ENCODE measurements at places on chromosomes 6 and 20.

DNA sequence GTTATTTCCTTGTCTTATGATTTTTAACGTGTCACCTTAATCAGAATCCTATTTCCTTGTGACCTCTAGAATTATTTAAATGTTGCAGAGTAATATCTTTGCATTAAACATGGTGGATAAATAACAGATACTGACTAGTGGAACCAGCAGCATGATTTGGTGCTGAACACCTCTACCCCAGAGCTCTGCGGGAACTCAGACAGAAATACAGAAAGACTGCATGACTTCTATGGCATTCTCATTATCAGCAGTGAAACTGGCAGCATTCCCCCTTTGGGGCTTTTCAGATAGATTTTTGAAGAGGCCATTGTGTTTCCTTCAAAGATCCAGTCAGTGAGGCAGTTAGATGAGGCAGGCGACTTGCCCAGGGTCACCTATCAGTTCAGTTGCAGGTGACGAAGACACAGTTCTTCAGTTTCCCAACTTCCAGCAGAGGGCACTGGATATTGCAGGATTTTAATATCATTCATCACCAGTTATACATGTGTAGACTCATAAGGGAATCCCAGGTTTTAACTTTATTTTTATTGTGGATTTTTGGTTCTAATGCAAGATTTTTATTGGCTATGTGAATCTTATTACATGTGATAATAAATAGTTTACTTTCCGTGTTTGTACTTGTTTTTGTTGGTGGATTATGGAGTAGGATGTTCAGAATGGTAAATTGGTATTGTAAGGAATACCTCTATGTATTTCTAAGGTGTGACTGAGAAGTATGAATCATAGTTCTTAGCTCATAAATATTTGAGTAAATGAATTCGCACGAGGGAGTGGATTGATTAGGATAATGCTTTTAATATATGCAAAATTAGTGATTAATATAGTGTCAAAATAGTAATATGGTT, 81.3 kb downstream of the AFDN start:
- DNase-seq = no peak

DNA sequence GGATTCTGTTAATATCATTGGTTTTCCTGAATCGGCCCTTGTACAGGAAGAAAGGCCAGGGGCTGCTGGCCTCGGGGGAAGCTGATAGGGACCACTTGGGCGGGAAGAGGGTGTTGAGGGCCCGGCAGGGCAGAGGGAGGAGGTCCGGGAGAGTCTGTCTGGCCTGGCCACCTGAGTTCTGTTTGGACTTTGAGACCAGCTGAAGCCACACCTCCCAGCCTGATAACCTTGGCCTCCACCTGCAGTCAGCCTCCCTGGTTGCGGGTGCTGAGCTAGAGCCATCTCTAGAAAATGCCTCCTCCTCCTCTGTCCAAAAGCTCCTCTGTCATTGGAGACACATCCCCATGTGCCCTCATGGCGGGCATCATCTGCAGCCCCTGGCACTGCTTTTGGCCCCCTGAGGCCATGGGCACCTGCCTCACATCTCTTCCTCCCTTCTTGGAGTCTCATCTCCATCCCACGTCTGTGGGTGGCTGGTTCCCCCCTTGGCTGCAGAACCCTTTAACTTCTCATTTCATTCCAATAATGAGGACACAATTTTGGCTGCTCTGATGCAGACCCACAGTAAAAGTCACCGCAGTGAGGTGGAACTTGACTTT, 16.6 kb downstream of the APCDD1L start:
- no peak for DNase-seq

- peak; percentile 54 for DNase-seq
Observed at GRCh38 chr6:63636518-63637021, 968 bp downstream of the PHF3 start.

DNA sequence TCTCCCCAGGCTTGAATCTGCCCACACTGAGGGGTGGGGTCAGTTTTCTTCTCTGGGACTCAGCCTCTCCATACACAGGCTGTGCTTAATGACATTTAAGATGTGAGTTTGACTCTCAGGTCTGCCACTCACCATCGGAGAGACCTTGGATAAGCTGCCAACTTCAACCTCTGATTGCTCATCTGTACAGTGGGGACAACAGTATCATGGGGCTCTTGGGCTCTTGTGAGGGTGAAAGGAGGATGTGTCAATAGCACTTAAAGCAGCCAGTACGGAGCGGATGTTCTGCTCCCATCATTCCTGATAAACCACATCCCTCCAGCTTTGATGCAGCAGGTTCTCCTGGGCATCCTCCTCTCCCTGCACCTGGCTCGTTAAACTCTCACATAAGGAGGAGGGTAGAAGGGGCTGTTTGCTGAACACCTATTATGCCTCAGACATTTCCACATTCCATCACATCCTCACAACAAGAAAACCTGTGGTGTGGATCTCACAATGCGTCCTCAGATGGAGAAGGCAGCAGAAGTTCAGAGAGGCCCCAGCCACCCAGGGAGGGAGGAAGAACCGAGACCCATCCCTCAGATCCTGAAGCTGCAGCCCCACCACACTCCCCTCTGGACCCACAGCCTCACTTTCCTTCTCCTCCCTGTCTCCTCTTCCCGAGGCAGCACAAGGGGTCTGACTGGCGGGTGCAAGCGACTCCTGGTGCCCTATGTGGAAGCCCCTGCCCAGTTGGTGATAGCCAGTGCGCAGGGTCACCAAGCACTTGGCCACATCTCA, 1.9 kb upstream of the PDYN start:
- no peak for DNase-seq

DNA sequence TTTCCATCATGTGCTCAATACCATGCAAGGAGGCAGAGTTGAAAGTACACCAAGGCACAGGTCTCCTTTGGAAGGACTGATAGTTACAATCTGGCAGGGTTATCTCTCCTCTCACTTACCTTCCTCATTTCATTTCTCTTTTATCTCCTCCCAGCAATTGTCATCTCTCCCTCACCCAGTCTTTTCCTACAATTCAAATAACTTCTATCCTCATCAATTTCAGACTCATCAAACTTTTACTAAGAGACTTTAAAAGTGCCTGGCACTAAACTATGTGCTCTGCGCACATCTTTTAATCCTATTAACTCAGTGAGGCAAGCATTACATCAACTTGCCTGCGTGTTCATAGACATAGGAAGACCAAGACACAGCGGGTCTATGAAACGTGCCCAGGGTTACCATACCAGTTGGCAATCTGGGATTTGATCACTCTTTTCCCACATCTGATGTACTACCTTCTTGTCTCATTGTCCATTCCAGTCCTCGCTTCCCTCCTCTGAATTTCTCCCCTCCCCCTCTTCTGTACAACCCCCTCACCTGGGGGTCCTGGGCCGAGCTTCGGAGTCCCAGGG, 1.2 kb downstream of the VARS1 start:
- DNase-seq = no peak

GRCh38 chr6:91634791-91635190, 1047.9 kb upstream of the MAP3K7 start:
- DNase-seq = no peak

- no peak for DNase-seq
Observed at GRCh38 chr6:107632381-107633136, 142.6 kb downstream of the SOBP start.

DNA sequence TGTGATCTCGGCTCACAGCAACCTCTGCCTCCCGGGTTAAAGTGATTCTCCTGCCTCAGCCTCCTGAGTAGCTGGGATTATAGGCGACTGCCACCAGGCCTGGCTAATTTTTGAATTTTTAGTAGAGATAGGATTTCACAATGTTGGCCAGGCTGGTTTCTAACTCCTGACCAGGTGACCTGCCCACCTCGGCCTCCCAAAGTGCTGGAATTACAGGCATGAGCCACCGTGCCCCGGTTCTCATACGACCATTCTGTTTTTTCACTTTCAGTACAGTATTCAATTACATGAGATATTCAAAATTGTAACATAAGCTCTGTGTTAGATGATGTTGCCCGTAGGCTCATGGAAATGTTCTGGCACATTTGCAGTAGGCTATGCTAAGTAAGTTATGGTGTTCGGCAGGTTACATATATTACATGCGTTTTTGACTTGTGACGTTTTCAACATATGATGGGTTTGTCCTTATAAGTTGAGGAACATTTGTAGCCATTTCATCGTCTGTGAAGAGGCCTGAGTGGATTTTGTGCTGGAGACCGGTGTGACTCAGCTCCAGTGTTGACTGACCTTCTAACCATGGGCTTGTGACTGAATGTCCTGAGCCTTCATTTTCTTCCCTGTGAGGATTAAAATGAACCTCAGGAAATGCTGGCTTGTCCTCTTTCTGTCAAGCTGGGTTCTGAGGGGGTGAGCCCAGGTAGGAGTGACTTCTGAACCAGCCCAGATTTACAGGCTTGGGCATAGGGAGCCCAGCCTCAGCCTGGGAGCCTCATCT, 12.2 kb downstream of the PPARD start:
- no peak for DNase-seq

DNA sequence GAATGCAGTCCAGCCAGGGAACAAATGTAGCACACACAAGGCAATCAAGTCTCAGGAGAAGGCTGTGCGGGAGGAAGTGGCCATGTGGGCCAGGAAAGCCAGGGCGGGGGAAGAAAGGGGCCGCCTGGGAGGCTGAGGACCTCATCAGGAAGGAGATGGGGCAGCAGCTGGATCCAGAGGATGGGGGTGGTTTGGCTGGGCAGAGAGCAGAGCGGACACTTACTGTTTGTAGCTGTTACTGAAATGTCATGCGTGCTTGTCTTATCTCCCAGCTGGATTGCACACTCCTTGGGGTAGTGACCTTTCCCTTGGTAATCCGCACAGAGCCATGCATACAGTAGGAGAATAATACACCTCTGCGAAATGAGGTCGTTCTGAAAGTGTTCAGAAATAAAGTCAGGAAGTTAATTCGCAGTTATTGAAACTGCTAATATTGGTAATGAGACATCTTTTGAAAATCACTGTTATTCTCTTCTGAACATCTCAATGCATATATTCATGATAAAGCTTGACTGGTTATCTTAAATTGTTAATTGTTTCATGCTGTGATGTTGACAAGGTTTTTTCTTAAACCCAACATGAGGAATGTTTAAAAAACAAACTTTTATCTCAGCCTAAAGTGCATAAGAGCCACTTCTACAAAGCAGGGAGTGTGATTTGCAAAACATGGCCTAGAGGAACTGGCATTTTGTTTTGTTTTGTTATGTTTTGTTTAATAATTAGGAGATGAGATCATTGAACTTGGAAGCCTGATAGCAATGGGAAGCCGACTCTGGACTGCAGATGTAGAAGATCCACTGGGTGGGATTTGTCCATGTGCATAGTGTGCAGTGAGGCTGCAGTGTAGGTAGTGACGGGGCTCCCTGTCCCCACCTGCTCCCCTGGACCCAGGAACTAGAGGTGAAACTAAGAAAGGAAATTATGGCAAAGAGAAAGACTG, 18.0 kb upstream of the MAP3K4 start:
- no peak for DNase-seq

- no peak for DNase-seq
Observed at GRCh38 chr6:51600514-51600913, 486.9 kb downstream of the PKHD1 start.

DNA sequence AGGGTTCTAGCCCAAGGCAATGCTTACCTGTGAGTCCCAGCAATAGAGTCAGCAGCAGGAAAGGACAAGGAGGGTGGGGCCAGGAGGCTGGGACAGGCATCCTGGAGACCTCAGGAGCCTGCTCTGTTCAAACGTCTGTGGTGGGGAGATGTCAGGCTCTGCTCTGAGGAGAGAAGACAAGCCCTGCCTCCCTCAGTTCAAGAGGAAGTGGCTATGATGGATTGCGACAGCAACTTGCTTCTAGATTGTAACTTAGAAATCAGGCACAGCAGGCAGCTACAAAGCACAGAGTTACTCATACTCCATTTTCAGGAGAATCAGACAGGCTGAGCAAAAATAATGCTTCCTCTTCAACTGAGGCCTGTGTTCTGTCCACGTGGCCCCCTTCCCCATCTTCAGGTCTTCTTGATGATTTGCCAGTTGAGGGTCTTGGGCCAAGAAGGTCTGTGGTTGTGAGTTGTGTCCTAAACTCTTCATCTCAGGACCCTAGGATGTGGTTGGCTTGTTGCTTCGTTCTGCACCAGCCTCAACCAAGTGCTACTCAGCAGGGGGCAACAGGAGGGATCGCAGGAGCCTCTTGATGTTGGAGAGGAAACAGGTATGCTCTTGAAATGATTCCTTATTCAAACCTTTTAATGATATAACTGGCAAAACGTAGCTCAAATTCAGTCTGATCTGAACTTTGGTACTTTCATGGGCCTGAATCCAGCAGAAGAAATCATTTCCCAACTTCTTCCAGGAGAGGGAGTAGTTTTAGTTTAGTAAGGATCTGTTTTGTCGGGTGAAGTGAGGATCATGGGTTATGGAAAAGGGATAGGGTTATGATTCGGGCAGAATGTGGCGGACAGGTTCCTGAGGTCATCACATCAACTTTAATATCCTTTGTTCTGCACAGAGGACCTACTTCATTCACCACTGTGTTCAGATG, 31.0 kb downstream of the SIRPB1 start:
- DNase-seq = no peak

DNA sequence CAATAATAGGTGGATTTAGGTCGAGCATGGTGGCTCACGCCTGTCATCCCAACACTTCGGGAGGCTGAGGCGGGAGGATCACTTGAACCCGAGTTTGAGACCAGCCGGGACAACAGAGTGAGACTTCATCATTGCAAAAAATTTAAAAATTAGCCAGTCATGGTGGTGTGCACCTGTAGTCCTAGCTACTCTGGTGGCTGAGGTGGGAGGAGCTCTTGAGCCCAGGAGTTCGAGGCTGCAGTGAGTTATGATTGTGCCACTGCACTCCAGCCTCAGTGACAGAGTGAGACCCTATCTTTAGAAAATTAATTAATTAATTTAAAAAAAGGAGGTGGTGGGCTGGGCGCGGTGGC, 13.4 kb upstream of the C20orf203 start:
- DNase-seq = no peak

- DNase-seq = no peak
Observed at GRCh38 chr6:169975701-169976100, 224.3 kb downstream of the ERMARD start.

GRCh38 chr20:14829906-14830305, 492.5 kb upstream of the FLRT3 start:
- DNase-seq = no peak

DNA sequence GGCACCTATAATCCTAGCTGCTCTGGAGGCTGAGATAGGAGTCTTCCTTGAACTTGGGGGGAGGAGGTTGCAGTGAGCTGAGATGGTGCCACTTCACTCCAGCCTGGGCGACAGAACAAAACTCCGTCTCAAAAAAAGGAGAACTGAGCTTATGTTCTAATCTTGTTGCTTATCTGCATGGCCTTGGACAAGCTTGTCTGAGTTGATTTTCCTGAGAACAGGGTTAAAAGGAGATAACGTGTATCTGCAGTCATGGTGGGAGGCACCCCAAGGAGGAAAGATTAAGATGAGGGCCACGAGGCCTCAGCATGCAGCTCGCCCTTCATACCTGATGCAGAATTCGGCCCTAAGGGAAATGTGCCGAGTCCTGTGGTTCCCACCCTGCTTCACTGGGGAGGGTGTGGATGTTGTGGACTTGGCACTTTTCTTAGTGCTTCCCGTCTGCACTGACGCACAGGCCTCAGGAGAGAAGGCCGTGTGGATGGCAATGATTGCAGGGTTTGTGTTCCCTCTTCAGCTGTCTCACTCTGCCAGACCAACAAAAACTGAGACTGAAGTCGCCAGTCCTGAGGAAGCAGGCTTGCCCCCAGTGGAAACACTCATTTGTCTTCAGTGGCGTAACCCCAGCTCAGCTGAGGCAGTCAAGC, 56.3 kb downstream of the EZR start:
- no peak for DNase-seq
